Activated CD8-positive, alpha-beta T cell treated with anti-CD3 and anti-CD28 coated beads for 36 hours (primary cell): ENCODE measurements at places on chromosomes 2 and 18. TPM values are rescaled to one million over a fixed set of nuclear protein-coding genes. Genes with fewer than 3 reads are reported as not detected.

- H3K36me3 ChIP-seq = peaks cover 1% of the 10 kb centered on the region
- no peaks in the 10 kb centered on the region for H3K27me3 ChIP-seq
- no peak overlapping the region for H3K27ac ChIP-seq
Measured at GRCh38 chr2:172446474-172447063, 19.2 kb downstream of the ITGA6 start.

DNA sequence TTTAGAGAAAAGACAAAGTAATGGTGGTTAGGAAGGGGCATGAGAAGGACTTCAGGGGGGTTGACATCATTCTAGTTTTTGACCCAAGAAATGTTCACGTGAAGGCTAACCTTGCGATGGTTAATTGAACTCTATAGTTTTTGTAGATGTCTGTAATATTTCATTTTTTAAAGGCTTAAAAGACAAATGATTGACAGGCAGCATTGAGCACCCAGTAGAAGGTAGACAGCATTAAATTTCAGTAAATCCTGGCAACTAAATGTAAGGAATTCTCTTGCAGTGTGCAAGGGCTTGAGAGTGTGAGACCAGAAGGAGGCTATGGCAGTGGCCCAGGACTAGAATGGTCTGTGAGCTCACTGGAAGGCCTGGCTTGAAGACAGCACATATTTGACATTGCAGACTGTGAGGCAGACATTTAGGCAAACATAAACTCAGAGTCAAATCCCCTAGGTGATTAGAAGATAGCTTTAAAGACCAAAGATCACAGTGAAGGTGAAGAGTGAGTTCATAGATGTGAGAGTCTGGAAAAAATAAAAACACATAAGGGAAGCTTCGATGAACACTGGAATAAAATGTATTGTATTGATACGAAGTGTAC is 100.1 kb upstream of the MAP4K4 start:
- no peak overlapping the region for H3K4me3 ChIP-seq
- no peak for DNase-seq
- no peak overlapping the region for H3K27ac ChIP-seq
- H3K36me3 ChIP-seq = no peaks in the 10 kb centered on the region
- H3K4me1 ChIP-seq = peaks cover 2% of the 10 kb centered on the region
- H3K27me3 ChIP-seq = no peaks in the 10 kb centered on the region

DNA sequence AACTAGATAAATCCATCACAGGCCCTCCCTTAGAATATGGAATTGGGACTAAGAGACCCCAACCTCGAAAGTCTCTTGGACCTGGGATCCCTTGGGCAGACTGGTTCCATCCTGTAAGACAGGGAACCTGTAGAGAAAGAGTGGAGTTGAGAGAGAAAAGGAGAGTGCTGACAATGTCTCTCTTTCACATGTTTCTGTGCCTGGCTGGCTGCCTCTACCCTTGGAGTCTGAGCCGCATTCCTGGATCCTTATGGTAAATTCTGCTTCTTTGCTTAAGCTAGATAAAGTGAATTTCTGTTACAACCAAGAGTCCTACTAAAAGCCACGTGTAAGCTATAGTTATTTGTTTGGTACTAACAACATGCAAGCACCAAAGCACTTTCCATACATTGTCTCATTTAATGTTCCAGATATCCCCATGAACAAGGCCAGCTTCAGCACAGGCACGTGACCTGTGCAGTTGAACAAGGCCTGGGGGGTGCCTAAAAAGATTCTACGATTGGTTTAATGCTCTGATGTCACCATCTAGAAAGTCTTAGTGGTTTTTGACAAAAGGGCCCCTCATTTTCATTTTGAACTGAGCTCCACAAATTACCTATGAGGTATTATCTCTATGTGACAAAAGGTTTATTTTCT is 2.1 kb upstream of the PUM2 start:
- no peak overlapping the region for H3K27ac ChIP-seq
- DNase-seq = no peak
- peaks cover 9% of the 10 kb centered on the region for H3K4me1 ChIP-seq
- H3K27me3 ChIP-seq = no peaks in the 10 kb centered on the region
- H3K36me3 ChIP-seq = peaks cover 16% of the 10 kb centered on the region

DNA sequence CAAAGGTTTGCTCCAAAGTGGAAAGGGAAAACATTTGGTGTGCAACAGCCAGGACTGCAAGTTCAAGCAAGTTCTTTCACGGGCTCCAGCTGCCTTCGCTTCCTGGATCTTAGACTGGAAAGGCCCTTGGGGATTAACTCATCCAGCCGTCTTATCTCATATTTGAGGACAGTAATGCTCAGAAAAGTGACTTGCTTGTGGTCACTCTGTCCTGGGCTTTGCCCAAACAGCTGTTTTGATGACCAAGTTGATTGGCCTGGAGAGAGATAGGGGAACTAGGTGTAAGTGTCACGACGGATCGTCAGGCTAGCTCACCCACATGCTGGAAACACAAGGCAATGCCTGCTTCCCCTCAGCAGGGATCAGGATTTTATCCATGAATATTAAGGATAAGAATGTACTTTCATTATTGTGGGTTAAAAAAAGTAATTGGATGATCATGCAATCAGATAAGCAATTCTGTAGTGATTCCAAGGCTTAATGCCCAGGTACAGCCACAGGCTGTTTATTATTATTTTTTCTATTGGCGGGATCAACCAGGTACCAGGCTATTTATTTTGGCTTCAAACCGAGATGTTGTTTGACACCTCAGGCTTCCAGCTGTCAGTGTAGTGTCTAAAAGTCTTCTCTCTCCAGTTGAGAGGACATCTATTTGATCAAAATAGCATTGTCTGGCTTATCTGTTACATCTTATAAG is 162.5 kb upstream of the EPAS1 start:
- no peak overlapping the region for H3K4me3 ChIP-seq
- no peaks in the 10 kb centered on the region for H3K4me1 ChIP-seq
- no peak overlapping the region for H3K27ac ChIP-seq
- H3K36me3 ChIP-seq = no peaks in the 10 kb centered on the region

DNA sequence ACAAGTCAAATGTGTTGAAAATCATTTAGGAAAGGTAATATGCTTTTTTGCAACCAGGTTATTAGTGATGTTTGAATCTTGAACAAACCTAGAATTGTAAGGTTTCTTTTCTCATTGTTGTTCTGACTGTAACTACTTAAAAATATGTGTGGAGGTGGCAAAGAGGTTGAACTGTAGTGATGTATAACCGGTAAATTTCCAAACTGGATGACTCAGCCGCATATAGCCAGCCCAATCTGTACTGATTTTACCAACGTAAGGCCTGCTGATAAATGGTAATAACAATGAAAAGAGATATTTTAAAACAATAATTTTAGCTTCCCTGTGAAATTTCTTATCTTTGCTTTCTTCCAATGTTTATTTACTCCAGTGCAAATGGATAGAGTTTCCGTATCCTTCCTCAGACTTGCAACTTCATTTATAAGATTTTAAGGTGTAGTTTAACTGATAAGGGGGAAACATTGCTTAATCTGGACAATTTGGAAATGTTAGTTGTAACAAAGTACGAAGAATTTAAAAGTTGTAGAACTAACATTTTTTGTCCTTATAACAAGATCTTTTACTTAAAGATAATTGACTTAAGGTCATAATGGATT is 1170.4 kb upstream of the ZEB2 start:
- no peak for DNase-seq
- no peak overlapping the region for H3K27ac ChIP-seq

GRCh38 chr2:1598800-1599199 is 145.5 kb downstream of the PXDN start:
- no peak overlapping the region for H3K27ac ChIP-seq
- H3K4me1 ChIP-seq = no peaks in the 10 kb centered on the region
- no peak overlapping the region for H3K4me3 ChIP-seq
- DNase-seq = no peak

The EVX2 gene
- not detected for total RNA-seq

The SNRPD1 gene
- 148 TPM for total RNA-seq
